ENCODE measurements at places on chromosomes 4 and X.
A peak's percentile ranks its signal among the peaks of the same experiment; 100 is the strongest.

- no peak for DNase-seq
These were observed 10.3 kb downstream of the ENPEP start for GRCh38 chr4:110486256-110486655.

- DNase-seq: no peak
These were observed 1.7 kb downstream of the SLAIN2 start for GRCh38 chr4:48343035-48343434.

- no peak for DNase-seq
These were observed 41.1 kb upstream of the IBSP start for GRCh38 chr4:87758270-87758669.

DNA sequence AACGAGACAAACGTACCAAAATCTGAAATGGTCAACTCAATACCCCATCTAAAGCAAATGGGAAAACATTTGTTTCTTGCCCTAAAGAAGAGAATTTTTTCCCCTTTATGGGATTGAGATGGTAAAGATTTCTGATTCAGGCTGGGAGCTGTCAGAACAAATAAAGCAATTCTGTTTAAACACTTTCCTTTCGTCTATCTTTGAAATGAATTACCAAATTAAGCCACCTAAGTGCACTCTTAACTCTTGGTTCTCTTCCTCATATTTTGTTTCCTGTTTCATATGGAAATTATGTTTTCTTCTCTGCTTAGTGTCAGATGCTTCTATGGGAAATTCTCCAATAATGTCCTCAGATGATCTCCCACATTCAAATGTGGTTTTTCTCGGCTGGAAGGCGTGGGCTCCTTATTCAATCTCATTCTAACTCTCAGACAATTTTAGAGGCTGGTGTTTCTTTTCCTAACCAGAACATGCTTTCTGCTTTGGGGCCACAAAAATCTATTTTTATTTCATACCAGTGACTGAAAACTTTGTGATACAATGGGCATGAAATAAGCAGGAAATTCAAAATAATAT, 50.3 kb upstream of the HPF1 start:
- no peak for DNase-seq

DNA sequence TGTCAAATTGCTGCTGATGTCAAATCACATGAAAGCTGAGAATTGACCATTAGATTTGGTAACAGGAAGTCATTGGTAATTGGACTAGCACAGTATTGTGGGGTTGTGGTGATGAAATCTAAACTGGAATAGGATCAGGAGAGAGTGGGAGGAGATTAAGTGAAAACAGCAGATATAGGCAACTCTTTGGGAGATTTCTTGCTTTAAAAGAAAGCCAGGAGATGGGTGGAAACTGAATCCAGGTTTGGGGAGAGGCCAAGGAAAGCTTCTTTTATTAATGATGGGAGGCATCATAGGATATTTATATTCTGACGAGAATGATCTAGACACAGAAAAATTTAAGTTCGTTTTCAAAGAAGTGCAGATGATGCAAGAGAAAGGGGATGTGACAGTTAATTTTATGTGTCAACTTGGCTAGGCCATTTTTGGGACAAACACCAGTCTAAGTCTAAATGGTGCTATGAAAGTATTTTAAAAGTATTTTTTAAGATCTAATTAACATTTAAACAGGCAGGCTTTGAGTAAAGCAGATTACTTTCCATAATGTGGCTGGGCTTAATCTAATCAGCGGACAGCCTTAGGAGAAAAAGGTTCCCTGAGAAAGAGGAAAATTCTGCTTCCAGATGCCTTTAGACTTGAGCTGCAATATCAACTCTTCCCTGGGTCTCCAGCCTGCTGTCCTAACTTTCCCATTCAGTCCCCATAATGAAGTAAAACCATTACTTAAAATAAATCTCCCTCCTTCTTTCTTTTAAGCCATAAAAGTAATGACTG, 24.7 kb downstream of the SEC24D start:
- no peak for DNase-seq

- DNase-seq: no peak
These were observed 22.8 kb downstream of the GPRIN3 start for GRCh38 chr4:89284828-89285227.

- DNase-seq: no peak
These were observed 54.3 kb upstream of the TXK start for GRCh38 chr4:48188390-48188789.

- DNase-seq: no peak
These were observed 9.7 kb upstream of the PDGFC start for GRCh38 chr4:156981262-156981769.

GRCh38 chr4:70651864-70652506, 14.3 kb downstream of the JCHAIN start:
- DNase-seq: no peak

GRCh38 chr4:36321176-36321575, 39.8 kb downstream of the DTHD1 start:
- DNase-seq: no peak

DNA sequence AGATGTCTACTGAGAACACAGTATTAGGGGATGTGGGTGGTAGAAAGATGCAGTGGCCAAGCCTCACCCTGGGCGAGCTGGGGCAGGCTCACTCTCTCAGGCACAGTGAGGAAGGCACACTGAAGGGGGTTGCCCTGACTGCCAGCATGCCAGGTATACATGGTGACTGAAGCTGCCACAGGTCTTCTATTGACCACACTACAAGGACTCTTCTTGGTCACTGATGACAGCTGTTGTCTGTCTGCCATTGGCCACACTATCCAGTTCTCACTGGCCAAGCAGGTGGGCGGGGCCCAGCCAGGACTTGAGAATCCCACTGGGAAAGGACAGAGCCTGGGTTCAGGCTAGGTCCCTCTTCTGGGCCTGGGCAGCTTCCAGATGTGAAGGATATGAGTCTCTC, 39.7 kb upstream of the TBC1D14 start:
- DNase-seq: no peak

DNA sequence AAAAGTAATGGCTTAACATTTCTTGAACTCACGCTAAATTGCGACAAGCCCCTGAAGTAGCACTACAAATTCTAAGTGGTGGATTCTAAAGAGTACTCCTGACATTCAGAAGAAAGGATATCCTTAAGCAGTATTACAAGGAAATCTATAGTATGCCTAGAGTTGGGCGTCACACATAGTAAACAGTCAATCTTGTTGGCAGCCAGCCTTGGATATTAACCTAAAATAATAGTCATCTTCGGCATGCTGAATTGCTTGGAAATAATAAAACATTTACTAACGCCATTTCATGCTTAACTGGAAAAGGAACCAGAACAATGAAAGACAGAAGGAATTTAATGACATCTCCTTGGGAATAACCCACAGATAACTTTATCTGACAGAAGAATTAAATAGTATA, 18.6 kb downstream of the ATP8A1 start:
- no peak for DNase-seq

DNA sequence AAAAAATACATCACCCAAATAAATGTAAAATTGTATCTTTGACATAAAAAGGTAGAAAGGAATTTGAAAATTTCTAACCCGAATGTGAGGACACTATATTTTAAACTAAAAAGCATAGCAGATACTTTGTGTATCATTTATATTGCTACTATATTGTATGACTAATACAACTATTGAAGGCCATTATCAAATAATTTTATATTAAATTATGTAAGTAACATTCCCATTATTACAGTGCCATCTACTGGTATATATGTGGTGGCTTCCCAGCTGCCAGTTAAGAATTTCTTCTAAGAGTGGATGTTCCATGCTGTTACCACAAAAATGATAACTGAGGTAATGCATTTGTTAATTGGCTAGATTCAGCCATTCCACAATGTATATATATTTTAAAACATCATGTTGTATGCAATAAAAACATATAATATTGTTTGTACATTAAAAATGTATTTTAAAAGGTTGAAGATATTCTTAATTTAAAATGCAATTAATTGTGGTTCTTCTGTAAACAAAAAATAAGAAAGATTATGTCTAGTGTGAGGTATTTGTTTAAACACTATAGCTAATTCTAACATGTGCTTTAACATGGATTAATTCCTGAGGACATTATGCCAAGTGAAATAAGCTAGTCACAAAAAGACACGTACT, 65.3 kb downstream of the EGF start:
- no peak for DNase-seq

DNA sequence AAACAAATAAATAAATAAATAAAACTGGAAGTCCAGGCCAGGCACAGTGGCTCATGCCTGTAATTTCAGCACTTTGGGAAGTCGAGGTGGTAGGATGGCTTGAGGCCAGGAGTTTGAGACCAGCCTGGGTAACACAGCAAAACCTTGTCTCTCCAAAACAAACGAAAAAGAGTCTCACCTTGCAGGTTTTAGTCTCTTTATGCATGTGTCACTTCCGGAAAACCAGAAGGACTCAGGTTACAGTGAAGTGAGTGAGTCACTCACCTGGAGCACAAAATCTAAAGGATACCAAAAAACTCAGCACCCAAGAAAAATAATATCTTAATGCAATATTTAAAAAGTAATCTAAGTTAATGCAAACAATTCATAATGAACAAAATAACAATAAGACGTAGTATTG, 20.1 kb upstream of the SLC34A2 start:
- no peak for DNase-seq

DNA sequence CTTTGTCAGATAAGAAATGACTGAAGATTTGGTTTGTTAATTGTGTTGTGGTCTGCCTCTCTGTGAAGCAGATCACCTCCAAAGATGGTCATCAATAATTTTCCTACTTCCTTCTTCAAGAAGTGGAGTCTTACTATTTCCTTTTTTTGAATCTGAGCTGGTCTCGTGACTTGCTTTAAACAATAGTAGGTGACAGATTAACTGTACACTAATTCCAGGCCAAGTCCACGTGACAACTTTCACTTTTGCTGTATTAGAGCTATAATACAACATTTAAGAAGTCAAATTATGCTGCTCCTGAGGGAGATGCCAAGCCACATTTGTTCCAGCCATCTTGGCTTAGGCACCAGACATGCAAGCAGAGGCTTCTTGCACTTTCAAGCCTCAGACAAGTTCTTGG, 393.8 kb upstream of the GRID2 start:
- DNase-seq: no peak

DNA sequence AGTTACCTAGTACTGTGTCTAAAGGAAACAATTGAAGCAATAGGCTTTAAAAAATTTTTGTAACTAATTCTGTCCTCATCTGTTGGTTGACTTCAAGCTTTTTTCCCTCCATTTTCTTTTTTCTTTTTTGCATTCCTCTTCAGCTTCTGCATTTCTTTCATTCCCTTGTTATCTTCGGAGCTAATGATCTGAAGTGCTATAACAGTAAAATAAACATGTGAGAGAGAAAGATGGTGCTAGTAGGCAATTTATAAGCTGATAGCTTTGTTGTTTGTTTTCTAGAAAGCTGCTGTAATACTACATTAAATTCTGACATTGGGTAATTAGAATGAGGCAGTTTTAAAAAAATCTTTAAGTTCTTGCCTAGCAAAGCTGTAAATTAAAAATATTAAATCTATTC, 37.1 kb downstream of the PTPN13 start:
- no peak for DNase-seq

- no peak for DNase-seq
These were observed 191.0 kb downstream of the PRDM5 start for GRCh38 chr4:120731561-120731960.

DNA sequence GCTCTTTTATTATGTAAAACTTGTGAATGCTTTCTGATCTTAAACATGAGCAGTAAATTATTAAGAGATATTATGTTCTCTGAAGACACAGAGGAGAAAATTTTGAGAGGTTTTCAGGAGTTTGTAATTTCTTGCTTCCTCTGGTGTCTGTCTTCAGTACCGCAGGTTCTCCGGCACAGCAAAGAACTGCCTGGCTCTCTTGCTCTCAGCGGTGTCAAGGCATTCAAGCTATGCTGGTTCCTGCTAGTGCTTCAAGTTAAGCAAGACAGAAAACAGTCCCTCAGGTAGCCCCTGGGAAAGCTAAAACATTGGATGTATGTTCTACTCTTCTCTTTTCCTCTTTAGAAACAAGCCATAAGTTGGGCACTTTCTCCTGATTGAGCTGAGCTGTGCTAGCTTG, 120.2 kb upstream of the CENPE start:
- no peak for DNase-seq

GRCh38 chrX:109472939-109473735, 8.7 kb downstream of the GUCY2F start:
- DNase-seq: peak; percentile 61

GRCh38 chr4:168836490-168836889, 173.6 kb downstream of the CBR4 start:
- DNase-seq: no peak

DNA sequence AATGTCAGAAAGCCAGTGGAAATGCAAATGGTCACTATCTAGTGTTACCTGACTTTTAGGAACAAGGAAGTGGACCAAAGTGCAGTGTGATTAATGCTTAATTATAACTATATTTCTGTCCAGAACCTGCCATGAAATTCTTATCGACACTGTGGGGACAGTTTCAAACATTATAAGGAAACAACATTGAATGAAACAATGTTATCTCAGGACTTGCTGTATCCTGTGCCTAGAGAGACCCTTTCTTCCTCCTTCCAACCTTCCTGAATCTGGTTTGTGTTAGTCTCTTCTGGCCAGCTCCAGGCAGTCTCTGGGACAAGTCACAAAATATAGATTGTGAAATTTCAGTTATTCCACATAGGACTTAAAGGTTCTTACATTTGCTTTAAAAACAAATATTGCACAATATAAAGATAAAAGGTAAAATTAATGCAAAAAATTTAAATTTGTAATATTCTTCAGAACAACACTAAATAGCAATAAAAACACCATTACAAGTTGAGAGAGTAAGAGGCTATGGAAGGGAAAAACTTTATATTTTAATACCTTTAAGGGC, 203.4 kb downstream of the ZNF674 start:
- DNase-seq: no peak

GRCh38 chrX:55488593-55489313, 895 bp downstream of the USP51 start:
- DNase-seq: peak; percentile 86

GRCh38 chrX:153774576-153775292, 6.1 kb upstream of the SRPK3 start:
- peak; percentile 30 for DNase-seq

GRCh38 chr4:36209941-36210649, 34.2 kb downstream of the ARAP2 start:
- DNase-seq: no peak

- DNase-seq: no peak
These were observed 154.9 kb upstream of the BMP3 start for GRCh38 chr4:80875642-80876041.

DNA sequence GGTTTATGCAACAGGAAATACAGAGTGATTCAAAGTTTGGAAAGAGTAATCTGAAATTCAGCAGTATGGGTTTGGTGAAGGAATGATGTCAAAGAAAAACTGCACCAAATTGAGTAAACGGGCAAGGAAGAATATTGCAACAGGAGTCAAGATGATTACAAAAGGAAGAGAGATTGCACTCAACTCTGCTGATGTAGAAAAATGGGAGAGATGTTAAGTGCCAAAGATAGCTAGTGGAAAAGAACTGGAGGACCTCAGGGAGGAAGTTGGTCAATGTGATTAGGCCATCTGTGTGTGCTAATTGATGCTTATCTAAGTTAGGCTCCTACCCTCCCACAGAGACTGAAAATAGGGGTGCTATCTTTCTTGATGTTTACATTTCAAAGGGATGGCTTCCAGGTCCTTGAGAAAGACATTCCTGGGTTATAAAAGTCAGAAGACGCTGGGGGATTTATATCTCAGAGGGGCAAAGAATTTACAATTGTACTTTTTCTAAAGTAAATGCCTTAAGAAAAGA, 167.4 kb upstream of the FAM47A start:
- no peak for DNase-seq

GRCh38 chr4:17220816-17221215, 291.1 kb downstream of the QDPR start:
- no peak for DNase-seq

GRCh38 chr4:120009731-120010130, 56.9 kb downstream of the MAD2L1 start:
- DNase-seq: no peak

All from activated effector memory CD4-positive, alpha-beta T cell treated with anti-CD3 and anti-CD28 coated beads, Interleukin-2, amount 50 U/mL, for 16 hours (primary cell).